ENCODE measurements at places on chromosomes 7 and 10.

GRCh38 chr7:69714886-69715576 is 116.8 kb downstream of the AUTS2 start:
- no peak for DNase-seq

DNA sequence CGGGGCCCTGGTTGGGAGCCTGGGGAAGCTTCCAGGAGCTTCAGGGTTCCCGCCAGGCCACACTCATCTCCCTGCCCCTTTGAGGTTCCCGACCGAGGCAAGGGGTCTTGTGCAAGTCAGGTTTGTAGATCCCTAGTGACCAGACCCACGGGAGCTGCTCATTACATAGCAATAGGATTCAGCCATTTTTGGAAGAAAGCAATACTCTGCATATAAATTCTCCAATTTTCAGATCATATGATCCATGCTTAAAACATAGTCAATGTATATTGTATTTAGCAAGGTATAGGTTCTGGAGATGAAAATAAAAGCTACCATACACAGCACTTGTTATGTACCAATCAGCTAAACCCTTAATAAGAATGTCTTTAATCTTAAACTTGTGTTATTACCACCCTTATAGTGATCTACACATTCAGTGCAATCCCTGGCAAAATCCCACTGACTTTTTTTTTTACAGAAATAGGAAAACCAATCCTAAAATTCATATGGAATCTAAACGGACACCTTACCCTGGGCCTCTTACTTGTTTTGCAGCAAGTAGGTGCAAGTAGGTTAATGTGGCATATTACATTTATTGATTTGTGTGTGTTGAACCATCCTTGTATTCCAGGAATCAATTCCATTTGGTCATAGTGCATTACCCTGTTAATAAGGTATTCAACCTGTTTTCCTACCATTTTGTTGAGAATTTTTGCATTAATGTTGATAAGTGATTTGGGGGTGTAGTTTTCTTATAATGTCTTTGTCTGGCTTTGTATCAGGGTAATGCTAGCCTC is 13.8 kb upstream of the FKBP9 start:
- no peak for DNase-seq

- DNase-seq: no peak
These were observed 534.3 kb downstream of the PARD3 start for GRCh38 chr10:34280599-34281374.

GRCh38 chr7:25455683-25456251 is 227.5 kb upstream of the NPVF start:
- DNase-seq: no peak

- DNase-seq: peak; percentile 26
These were observed 678 bp upstream of the TMEM106B start for GRCh38 chr7:12210179-12211053.

DNA sequence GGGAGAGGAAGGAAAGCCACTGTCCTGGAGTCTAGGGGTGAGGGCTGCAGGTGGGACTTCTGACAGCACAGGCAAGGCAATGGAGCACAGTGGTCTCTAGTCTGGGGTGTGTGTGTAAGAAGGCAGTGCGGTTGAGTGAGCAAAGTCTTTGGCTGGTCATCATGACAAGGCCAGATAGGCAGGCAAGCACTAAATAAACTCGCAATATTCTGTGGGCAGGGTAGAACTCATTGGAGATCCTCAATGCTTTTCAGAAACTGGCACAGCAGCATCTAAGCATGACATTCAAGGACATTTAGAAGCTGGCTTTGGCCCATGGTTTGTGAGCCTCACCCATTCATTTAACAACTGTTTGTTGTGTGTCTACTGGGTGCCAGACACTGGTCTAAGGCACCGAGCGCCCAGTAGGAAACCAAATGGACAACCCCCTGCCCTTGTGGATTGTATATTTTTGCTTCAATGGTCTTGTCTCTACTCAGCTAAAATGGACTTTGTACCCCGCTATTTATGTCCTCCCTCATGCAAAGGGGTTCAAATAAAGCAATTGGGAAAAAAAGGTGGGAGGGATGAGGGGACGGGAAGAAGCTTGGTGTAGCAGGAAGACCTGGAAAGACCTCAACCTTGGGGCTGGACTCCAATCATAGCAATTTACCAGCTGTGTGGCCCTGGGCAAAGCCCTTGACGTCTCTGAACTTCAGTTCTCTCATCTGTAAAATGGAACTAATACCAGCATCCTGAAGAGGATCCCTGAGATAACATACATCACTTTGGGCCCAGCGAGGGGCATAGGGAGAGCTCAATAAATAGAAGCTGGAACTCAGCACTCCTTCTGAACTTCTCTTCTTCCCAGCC is 116.0 kb downstream of the NEURL1 start:
- no peak for DNase-seq
